Cerebellar cortex (tissue), 1 donor: ENCODE measurements at places on chromosomes 13 and 19.
A peak's percentile ranks its signal among the peaks of the same experiment; 100 is the strongest.

GRCh38 chr13:110965038-110965754 lies 50.3 kb upstream of the ANKRD10 start:
- peak; percentile 70 for DNase-seq

DNA sequence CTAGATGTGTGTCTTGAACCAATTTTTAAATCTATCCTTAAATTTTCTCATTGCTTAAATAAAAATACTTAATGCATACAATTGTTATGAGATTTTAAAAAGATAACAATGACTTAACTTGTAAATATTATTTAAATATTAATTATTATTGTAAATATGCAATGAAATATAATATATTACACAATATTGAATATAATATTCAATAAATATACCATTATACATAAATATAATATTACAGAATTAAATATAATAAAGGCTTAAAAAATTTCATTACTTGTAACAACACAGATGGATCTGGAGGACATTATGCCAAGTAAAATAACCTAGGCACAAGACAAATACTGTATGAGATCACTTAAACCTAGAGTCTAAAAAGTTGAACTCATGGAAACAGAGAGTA lies 1532.3 kb downstream of the PCDH9 start:
- no peak for DNase-seq

DNA sequence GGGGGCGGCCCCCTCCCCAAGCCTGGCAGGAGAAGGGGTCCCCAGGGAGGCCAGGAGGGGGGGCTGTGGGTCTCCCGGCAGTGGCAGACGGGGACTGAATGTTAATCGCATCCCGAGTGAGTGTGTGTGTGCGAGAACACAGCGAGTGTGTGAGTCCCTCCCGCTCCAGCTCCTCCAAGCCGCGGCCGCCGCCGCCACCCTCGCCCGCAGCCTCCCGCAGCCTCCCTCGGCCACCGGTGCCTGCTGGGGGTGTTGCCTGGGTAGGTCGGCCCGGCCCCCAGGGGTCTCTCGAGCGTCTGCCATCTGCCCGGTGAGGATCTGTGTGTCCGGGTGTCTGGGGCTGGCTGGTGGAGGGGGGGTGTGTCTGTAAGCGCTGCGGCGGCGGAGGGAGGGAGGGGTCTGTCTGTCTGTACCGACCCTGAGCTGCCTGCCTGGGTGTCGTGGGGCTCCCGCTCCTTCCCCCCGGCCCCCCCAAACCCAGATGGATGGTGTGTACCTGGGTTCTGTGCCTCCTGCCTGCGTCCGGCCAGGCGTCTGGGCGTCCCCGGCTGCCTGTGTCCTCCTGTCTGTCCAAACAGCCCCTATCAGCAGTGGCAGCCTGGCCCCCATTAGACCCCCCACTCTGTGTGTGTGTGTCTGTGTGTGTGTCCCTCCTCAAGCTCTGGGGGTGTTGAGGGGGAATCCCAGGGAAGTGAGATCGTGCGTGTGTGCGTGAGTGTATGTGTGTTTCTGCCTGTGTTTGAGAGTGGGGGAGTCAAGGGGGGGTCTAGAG lies at the start of gene GRIN2D:
GRIN2D (plus strand) TSS at position 110 of the 772 bp plus-strand sequence. CDS start 4,725 bp downstream, outside the sequence.
- DNase-seq, result peak; percentile 61

- DNase-seq, result no peak
Observed at GRCh38 chr19:47022541-47023447, 3.2 kb downstream of the NPAS1 start.

DNA sequence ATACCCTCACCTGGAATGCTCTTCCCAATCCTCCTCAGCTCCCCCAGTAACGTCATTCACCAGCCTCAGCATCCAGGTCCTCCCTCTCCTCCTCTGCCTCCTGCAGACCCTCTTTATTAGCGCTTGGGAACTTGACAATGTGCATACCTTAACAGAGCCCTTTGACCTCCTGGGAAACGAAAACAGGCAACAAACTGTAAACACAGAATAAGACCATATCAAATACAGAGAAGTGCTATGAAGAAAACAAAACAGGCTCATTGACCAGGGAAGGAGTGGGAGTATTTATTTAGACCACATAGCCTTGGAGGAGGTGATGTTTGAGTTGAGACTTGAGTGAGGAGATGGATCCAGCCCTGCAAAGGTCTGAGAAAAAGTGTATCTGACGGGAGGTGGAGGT lies 107.9 kb upstream of the SLC7A1 start:
- no peak for DNase-seq

GRCh38 chr19:55431183-55431582 lies 11.9 kb downstream of the SHISA7 start:
- no peak for DNase-seq

DNA sequence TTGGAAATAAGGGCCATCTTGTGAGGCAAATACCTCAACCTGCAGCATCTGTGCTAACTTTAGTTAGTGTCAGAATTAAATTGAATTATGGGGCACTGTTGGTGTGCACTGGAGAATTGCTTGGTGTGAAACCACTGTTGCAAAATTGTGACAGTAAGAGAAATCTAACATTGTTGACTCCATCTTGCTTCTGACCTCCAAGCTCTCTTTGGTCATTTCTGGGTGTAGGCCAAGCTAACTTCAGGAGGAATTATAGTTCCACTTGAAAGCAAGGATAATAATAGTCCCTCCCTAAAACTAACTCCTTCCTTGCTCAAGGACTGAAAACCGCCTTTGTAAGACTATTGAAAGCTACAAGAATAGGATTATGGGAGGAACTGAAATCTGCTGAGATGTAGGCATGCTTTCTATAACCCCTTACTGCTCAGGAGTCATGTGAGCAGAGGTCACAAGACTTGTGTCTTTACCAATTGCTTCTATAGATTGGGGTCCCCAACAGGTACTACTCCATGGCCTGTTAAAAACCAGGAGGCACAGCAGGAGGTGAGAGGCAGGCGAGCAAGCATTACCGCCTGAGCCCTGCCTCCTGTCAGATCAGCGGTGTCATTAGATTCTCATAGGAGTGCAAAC lies 24.9 kb upstream of the GAS6 start:
- no peak for DNase-seq

DNA sequence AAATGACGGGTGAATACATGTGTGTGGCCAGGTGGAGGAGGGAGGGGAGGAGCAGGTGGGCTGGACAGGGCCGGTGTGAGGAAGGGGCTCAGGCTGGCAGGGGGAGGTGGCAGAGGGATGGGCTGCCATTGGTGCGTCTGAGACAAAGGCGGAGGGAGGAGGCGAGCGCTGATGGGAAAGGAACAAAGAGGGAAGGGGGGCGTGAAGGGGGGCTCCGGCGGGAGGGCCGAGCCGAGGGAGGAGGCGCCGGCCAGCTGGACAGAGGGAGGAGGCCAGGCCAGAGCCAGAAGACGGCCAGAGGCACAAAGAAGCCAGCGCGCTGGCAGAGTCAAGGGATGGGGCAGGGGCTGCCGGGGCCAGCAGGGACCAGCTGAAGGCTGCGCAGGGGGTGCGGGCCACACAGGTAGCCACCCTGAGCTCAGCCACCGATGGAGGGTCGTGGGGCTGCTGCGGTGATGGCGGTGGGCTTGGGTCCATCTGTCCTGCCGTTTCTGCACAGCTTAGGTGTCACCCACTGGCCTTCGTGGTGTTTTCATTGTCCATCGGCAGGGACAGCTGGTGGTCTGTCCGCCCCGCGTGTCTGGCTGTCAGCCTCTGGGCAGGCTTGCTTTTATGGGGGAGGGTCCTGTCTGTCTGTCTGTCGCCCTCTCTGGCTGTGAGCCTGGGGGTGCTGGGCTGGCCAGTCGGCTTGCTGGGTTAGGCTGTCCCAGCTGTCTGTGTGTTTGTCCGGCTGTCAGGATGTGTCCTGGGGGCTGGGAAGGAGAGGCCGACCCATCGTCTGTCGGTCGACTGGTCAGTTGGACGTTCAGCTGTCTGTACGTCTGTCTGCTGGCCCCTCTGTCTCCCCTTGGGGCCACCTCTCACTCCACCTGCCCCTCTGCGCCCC lies 2.2 kb downstream of the APC2 start:
- no peak for DNase-seq
